Glomerular endothelial cell (primary cell): ENCODE measurements at places on chromosomes 5 and 9.

DNA sequence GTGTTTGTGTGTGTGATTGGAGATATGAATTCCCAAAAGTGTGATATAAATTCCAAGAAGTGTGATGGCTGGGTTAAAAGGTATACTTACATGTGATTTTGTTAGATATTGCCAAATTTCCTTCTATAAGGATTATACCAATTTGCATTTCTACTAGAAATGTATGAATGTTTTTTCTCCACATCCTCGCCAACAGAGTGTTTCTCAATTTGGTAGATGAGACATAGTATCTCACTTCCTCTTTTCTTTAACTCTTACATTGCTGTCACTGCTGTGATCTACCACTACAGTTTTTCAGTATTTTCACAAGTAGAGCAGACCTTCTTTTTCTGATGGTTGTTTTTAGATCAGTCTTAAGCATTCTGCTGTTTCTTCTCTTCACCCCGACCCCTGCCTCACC lies 111.3 kb downstream of the FER start:
- DNase-seq, result no peak

- DNase-seq, result no peak
Observed at GRCh38 chr9:88044200-88044599, 69.9 kb upstream of the CDK20 start.

- no peak for DNase-seq
Observed at GRCh38 chr5:50553560-50553984, 112.5 kb upstream of the EMB start.

- DNase-seq, result no peak
Observed at GRCh38 chr5:75736273-75736672, 19.0 kb upstream of the POC5 start.
